ENCODE measurements at places on chromosomes 13 and 19.

GRCh38 chr13:111121506-111121905 lies 6.4 kb downstream of the ARHGEF7 start:
- DNase-seq, result no peak

- no peak for DNase-seq
These were observed 9.4 kb downstream of the CELF5 start for GRCh38 chr19:3233831-3234230.

GRCh38 chr19:2869618-2870017 lies 2.5 kb downstream of the ZNF556 start:
- DNase-seq, result no peak

GRCh38 chr19:35089554-35089953 lies 26.1 kb upstream of the FXYD3 start:
- no peak for DNase-seq

DNA sequence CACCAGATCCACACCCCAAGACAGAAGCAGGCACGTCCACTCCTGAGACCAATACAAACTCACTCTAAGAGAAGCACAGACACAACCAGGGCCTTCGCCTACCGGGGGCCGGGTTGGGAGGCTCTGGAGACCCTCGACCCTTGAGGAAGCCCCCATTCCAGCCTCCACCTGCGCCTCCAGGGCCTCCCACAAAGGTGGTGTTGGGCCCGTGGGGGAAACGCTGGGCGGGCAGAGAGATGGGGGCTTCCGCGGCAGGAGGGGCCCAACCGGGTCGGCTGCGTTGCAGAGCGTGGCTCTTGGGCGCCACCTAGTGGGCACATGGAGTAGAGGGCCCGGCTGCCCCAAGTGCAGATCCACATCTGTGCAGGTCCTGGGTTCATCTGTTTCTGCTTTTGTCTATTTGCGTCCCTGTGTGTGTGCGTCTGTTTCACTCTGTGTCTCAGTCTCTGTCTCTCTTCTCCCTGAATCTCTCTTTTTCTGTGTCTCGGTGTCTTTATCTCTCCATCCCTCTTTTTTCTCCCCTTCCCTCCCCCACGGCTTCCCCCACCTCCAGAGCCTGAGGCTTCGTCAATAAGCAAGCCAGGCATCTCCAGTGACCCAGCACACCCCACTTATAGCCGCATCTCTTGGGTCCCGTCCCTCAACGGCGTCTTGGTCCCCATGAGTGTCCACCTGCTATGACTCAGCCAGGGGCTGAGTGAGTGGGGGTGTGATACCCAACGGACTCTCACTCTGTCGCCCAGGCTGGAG lies 10.5 kb upstream of the TINCR start:
- peak; percentile 33 for DNase-seq

DNA sequence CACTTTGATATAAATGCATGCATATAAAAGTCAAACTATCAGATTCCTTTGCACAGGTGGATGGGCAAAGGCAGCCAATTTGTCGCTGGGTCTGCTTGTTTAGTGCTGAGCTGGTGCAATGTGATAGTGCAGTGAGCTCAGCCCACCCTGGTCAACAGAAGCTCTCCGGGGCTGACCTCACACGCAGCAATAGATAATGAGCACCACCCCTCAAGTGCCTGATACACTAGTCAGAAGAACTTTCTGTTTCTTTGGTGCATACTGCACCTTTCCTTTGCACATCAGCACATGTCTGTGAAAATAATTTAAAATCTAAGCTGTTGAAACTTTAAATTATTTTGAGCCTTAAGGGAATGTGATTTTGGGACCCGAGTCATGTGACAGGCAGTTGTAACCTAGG lies 20.2 kb downstream of the ATP8A2 start:
- DNase-seq, result no peak

- DNase-seq, result peak; percentile 86
These were observed 60.6 kb upstream of the SERP2 start for GRCh38 chr13:44312834-44313551.

DNA sequence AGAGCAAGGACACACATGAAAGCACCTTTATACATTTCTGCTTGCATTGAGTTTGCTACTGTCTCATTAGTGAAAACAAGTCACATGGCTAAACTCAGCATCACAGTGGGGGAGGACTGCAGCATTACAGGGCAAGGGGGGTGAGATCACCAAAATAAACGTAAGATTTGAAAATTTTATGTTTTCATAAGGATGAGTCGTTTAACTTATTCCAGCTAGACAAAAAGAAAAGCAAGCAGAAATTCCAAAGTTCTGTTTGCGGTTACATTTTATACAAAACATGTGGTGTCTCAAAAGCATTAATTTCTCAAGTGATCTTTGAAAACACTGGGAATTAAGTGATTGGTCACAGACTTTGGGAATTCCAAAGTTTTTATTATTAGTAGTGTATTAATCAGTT lies 261.4 kb upstream of the RXFP2 start:
- DNase-seq, result peak; percentile 11

- peak; percentile 74 for DNase-seq
These were observed at the start of gene TRPM4 for GRCh38 chr19:49157445-49158224. Gene TRPM4, plus strand, starts transcription at chr19:49157792. Its CDS starts 75 bp downstream, at chr19:49157867.

DNA sequence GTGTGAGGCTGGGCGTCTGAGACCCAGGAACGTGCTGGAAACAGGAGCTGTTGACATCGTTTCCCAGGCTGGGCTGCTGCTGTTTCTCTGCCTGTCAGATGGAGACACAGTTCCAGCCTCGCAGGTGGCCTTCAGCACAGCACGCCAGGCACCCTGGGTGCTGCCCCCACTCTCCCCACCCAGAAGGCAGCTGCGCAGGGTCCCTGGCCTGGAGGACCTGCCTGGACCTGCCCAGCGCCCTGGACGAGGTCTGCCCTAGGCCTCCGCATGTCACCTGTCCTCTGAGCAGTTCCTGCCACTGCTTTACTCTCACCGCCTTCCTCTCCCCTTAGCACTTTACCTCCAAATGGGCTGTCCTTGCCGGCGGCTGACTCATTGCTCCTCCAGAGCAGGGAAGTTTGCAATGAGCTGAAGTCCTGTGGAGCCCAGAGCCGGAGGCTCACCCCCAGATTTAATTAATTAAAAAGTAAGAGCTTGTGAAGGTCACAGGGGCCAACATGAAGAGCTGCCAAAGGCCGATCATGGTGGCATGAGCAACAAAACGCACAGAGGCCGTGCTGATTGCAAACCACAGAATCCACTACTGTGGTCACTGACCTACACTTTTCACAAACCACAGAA lies 32.2 kb downstream of the C13orf46 start:
- peak; percentile 30 for DNase-seq

- peak; percentile 86 for DNase-seq
These were observed 239.8 kb downstream of the COG6 start for GRCh38 chr13:39895254-39895653.

GRCh38 chr19:33841685-33842084 lies 45.0 kb downstream of the KCTD15 start:
- DNase-seq, result no peak

DNA sequence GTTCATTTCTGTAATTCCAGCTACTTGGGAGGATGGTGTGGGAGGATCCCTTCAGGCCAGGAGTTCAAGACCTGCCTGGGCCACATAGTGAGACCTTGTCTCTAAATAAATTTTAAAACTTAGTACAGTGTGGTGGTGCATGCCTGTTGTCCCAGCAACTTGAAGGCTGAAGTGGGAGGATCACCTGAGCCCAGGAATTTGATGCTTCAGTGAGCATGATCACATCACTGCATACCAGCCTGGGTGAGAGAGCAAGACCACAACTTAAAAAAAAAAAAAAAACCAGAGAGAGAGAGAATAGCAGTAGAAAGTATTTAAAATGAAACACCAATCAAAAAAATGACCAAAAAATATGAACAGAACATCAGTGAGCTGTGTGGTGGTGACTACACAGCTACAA lies 7.1 kb upstream of the ZNF823 start:
- DNase-seq, result no peak

Data from iris pigment epithelial cell (primary cell).